ENCODE measurements at places on chromosomes 7 and 10.

DNA sequence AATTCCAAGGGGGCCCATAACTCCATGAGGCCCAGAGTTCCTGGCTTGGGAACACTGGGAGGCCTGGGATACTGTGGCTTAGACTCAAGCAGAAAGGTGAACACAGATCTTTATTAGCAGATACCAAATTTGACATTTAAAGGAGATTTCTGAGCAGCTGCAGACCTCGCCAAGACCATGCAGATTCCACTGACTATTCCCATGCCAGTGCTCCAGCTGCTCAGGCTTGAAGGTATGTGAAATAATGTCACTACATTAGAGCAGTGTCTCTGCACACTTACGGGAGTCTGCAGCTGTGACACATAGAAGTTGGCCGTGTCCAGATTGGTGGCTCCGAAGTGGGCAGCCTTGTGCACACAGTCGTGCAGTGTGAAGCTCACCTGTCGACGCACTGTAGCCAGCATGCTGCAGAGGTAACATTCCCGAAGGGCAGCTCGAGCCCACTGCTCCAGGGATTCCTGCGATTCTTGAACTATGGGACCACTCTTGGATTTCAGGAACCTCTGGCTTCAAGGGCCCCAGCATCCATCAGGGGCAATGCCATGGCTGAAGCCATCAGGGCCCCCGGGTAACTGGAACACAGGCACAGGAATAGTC lies 46.1 kb downstream of the SEPTIN7 start:
- no peak for ATAC-seq

DNA sequence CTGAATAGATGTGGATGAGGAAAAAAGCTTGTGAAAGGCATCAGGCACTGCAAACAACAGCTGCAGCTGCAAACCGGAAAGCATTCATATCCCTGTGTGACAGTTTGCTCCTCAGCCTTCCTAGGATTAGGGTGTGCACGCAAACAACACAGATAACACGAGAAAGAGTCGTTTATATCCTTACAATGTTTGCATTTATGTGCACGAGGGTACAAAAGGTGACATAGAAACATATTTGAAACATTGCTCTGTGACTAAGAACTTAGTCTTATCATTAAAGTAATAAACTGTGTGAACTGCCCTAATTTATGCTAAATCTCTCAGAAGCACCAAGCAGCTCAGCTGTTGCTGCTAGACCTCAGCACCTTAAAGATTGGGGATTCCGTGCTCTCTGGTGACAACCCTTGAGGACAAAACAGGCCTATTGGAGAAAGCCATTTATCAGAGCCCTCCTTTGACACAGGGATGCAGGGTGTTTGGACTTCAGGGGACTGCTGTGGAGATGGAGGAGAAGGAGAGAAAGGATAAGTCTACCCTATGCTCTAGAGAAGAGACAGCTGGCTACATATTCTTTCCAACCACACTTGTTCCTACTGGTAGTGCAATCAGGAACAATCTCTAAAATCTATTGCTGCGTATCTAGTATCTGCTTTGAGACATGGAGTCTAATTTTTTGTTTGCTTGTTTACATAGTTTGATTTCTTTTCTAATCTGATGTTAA lies 176.2 kb downstream of the GNAT3 start:
- ATAC-seq: peak; percentile 33

- no peak for ATAC-seq
Measured at GRCh38 chr7:36970551-36971514, 246.5 kb upstream of the AOAH start.

DNA sequence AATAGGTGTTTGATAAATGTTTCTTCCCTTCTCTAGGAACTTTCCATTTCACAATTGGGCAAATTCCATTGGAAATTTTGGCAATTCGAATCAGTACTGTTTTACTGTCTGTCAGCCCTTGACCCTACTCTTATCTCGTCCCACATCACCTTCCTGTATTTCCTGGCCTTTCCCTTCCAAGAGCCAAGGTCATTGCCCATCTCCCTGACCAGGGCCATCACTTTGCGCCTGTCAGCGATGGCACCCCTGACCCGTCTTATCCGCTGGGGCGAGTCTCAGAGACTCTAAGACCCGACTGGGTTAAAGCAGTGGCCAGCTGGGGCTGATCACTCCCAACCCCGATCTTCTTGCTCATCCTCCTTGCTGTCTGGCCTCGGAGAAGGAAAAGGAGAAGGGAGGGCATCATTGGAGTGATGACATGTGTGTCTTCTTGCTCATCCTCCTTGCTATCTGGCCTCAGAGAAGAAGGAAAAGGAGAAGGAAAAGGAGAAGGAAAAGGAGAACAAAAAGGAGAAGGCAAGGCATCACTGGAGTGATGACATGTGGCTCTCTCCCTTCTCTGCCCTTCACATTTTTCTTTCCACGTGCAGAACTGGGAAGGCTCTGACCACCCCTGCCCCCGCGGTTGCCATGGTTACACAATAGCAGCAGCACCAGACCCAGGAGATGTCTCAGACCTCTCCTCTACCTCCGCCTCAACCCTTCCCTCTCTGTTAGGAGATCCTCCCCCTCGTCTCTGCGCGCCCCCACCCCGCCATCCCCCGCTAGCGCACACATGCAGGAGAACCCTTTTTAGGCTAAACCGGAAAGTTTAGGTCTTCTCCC lies 2.0 kb downstream of the SEMA3D start:
- ATAC-seq: no peak

GRCh38 chr10:61390851-61391250 lies 62.3 kb downstream of the TMEM26 start:
- no peak for ATAC-seq

- ATAC-seq: no peak
Measured at GRCh38 chr7:29970158-29970557, 19.4 kb downstream of the SCRN1 start.

- no peak for ATAC-seq
Measured at GRCh38 chr7:28474640-28475039, 62.3 kb downstream of the CREB5 start.

GRCh38 chr7:96649981-96650380 lies 59.7 kb downstream of the SEM1 start:
- ATAC-seq: no peak

DNA sequence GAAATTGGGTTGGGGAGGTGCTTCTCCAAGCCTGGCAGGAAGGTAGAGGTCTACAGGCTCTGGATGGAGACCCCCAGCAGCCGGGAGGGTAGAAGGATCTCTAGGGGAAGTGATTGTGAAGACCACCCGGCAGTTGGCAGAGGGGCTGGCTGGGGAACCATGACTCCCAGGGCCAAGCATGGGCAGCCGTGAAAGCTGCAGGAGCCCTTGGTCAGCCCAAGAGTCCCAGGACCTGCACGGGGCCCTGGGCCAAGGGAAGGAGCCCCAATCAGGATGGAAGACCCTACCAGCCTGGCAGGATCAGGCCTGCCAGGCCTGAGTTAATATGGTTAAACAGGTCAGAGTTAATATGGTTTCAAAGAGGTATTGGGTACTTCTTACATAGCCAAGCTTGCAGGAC lies 126.3 kb upstream of the NANOS1 start:
- no peak for ATAC-seq

DNA sequence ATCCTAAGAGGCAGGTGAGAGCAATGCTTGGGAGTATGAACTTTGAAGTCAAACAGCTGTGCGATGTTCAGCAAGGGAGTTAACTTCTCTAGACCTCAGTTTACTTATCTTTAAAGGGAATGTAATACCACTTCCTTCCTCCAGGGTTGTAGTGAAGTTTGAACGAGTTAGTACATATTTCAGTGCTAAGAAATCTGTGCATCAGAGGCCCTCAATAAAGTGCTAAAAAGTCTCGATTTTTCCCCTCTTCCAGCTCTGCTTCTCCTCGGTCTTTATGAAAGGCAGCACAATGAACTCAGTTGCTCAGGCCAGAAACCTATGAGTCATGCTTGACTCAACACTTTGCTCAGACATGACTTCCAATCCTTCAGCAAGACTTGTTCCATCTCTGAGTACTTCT lies 418.9 kb downstream of the MDFIC start:
- ATAC-seq: no peak

GRCh38 chr10:119737823-119738222 lies 12.0 kb downstream of the INPP5F start:
- ATAC-seq: peak; percentile 69

- peak; percentile 76 for ATAC-seq
Measured at GRCh38 chr7:129366-130221, 62.8 kb upstream of the FAM20C start.

- no peak for ATAC-seq
Measured at GRCh38 chr10:22317076-22317370, 835 bp downstream of the COMMD3 start.

GRCh38 chr7:131068604-131069021 lies 259.1 kb upstream of the MKLN1 start:
- no peak for ATAC-seq

- no peak for ATAC-seq
Measured at GRCh38 chr7:36781011-36781738, 56.9 kb upstream of the AOAH start.

DNA sequence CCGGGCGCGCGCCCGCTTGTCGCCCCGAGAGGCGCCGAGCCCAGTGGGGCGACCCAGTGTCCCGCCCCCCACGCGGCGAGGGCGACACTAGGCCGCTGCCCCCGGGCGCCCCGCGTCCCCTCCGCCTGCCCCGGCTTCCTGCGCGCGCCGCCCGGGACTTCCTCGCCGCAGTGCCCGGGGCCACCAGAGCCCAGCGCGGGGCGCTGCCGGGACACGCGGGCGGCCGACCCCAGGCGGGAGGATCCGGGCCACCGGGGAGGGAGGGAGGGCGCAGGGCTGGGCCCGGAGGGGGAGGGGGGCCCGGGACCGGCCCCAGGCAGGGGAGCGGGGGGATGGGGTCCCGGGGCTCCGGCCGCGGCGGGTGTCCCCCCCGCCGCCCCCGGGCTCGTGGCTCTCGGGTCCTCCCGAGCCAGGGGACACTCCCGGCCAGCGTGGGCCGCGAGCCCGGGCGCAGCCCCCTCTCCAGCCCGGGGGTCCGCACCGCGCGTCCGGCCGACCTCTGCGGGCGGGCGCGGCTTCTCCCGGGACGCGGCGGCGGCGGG lies 435 bp upstream of the PWWP2B start:
- peak; percentile 75 for ATAC-seq

- no peak for ATAC-seq
Measured at GRCh38 chr10:127186813-127187212, 9.6 kb downstream of the INSYN2A start.

GRCh38 chr10:21495002-21495751 lies 30.3 kb downstream of the SKIDA1 start:
- peak; percentile 11 for ATAC-seq

GRCh38 chr7:36312064-36312914 lies 77.4 kb upstream of the ANLN start:
- ATAC-seq: no peak

- no peak for ATAC-seq
Measured at GRCh38 chr7:28520074-28521015, 108.0 kb downstream of the CREB5 start.

GRCh38 chr7:141074997-141075396 lies 1.1 kb downstream of the TMEM178B start:
- ATAC-seq: no peak

DNA sequence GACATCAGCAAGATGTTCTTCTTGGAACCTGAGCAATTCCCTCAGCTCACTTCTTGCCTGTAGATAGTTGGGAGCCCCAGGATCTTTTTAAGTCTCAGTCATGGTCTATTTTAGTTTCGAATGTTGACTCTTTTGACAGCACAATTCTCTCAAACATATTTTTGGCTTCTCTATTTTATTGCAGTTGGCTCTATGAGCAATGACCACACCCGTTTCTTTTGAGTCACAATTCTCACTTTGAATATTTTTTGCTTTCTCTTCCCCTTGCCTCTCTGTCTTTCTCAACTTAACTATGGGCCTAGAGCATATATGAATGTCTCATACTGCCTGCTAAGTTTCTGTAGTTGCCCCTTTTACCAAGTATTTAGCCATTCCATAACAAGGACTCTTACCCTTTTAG lies 222.8 kb downstream of the PTN start:
- ATAC-seq: no peak

- ATAC-seq: no peak
Measured at GRCh38 chr10:61898435-61898778, 3.1 kb upstream of the ARID5B start.

DNA sequence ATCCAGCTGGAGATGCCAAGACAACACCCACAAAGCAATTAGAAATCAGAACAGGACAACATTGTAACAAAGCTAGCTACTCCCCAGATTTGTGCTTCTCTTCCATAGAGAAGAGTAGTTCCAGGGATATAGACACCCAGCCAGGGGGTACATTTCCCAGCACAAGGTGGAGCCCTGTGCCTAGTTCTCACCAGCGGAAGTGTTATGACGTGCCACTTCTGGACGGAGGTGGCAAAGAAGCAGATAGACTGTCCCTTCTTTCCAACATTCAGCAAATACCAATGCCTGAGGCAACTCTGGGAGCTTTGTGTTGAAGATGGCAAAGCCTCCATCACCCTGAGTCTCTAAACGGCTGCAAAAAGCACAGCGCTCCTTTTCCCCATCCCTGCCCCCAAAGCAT lies 23.4 kb upstream of the GSAP start:
- no peak for ATAC-seq

DNA sequence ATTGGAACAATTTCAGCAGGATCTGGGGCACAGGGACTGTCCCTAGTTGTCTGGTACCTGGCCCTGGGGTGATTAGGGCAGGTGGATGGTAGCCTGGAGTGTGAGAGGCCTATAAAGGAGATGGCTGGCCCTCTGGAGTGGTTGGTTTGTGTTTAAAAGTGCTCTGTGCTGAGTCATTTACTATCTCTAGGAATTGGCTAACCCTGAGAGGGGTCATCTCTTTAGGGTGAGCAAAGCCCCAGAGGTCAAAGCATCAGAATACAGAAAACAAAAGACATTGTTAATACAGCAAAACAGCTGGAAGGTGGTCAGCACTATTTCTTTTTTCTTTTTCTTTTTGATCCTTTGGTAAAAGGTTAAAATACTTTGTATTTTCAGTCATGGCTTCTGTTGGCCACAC lies 43.4 kb upstream of the BMPER start:
- no peak for ATAC-seq

DNA sequence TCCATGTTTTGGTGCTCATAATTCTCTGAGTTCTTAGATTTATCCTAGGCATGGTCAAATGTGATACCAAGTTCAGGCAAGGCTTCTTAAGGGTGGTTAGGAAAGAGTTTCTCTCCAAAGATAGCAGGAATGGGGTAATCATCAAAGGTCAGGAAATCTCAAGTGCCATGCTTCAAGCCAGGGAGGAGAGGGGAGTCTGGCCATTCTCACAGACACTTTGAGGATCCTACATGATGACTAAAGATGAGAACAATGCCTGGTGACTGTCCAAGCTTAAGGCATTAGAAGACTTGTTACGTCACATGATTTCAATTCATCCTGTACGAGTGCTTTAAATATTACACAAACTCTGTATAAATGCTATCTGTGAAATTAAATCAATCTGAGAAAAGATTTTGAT lies 59.4 kb downstream of the POM121L12 start:
- no peak for ATAC-seq

- no peak for ATAC-seq
Measured at GRCh38 chr7:41964849-41965745, 262.2 kb upstream of the INHBA start.
